Spinal cord (tissue), 10 donors: ENCODE measurements at places on chromosomes 11 and 22.

DNA sequence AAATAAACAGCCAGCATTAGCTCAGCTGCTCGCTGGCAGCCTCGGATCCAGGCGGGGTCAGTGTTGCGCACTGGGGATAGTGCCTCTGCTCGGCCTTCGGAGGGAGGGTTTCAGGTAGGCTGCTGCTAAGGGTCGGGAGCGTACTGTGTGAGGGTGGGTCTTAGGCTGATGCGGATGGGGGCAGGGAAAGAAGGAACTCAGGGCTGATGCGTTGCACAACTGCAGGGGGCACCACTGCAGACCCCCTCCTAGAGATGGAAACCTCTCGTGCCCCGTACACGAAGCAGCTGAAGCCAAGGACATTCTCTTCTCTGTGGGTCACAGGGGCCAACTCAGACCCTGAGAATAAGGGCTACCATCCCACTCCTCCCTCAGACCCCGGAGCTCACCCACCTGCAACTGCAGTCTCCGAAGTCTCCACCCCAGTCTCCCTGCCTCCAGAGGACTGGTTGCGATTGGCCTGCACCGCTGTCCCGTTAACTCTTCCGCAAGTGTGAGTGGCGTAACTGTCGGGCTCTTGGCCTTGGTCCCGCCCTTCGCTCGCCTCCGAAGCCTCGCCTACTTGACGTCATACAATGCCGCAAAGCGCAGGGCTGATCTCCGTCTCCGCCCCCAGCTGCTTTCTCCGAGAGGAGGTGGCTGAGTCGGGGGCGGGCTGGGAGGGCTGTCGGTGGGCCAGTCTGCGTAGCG, at the start of gene KBTBD3:
TSS of gene KBTBD3 (minus strand) at position 429 of the 690 bp plus-strand sequence. CDS start 18,250 bp downstream, outside the sequence.
- no peaks in the 10 kb centered on the region for H3K36me3 ChIP-seq
- peak within 1 kb of the TSS; percentile 99 for H3K27ac ChIP-seq
- peak within 1 kb of the TSS; percentile 99 for H3K4me3 ChIP-seq
- no peaks in the 10 kb centered on the region for H3K27me3 ChIP-seq
- DNase-seq, result peak; percentile 100

DNA sequence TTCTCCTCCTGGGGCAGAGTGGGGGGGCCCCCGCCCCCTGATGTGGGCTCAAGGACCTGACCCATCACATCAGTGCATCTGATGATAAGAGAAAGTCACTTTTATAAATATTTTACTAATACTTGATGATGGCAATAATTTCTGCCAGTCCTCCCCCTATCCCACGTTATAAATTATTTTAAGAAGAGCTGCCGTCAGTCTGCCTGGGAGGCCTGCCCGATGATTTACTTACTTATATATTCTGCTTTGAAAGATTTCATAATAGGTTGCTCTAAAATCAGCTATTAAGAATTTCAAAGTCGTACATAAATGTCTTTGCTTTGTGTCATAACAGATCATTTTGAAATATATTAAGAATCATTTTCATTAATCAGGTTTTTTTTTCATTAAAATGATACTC, 58.8 kb downstream of the MYO18B start:
- H3K36me3 ChIP-seq, result no peaks in the 10 kb centered on the region
- no peak for DNase-seq
- H3K4me1 ChIP-seq, result peaks cover 4% of the 10 kb centered on the region
- no peak overlapping the region for H3K4me3 ChIP-seq
- H3K27ac ChIP-seq, result no peak overlapping the region

DNA sequence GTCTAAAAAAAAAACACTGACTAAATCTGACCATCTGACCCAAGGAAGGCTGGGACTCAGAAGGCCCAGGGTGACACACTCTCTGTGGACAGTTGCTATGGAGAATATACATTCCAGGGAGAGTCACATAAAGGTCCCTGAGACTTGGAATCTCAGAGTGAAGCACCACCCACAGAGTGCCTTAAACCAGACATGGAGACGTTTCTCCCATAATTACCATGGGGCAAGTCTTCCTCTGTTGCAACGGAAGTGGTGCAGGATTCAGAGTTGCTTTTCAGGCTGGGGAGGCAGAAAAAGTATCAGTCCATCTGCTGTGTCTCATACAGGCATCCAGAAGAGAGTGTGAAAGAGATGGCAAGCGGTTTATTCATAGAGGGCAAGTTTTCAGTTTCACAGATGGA, 58.7 kb upstream of the SLN start:
- H3K4me3 ChIP-seq, result no peak overlapping the region
- H3K27me3 ChIP-seq, result no peaks in the 10 kb centered on the region
- H3K27ac ChIP-seq, result no peak overlapping the region
- no peaks in the 10 kb centered on the region for H3K36me3 ChIP-seq
- no peak for DNase-seq

- DNase-seq, result peak; percentile 81
- H3K36me3 ChIP-seq, result no peaks in the 10 kb centered on the region
- no peaks in the 10 kb centered on the region for H3K4me1 ChIP-seq
- no peaks in the 10 kb centered on the region for H3K27me3 ChIP-seq
Measured at GRCh38 chr11:37849706-37850105, 1251.7 kb upstream of the RAG2 start.

DNA sequence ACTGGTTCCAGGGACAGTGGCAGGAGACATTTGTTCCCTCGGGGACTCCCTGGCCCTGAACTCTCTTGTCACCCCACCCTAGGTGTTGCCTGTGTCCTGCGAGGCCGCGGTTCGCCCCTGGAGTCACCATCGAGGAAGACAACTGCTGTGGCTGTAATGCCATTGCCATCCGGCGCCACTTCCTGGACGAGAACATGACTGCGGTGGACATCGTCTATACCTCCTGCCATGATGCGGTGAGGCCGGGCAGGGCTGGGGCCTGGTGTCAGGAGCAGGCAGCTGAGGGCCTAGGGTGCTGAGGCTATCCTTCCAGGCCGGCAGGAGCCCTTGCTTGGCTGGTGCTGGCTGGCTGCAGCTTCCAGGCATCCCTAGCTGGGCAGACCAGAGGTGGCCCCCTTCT, 17.7 kb upstream of the MYRF start:
- peaks cover 96% of the 10 kb centered on the region for H3K36me3 ChIP-seq
- no peak overlapping the region for H3K4me3 ChIP-seq
- H3K4me1 ChIP-seq, result peaks cover 25% of the 10 kb centered on the region
- H3K27ac ChIP-seq, result no peak overlapping the region
- H3K27me3 ChIP-seq, result no peaks in the 10 kb centered on the region
- DNase-seq, result no peak
